Hematopoietic multipotent progenitor cell treated with erythropoietin and hydrocortisone succinate and interleukin-3 and kit ligand, for 17 days (in vitro differentiated cells): ENCODE measurements at places on chromosomes 16 and 17.

DNA sequence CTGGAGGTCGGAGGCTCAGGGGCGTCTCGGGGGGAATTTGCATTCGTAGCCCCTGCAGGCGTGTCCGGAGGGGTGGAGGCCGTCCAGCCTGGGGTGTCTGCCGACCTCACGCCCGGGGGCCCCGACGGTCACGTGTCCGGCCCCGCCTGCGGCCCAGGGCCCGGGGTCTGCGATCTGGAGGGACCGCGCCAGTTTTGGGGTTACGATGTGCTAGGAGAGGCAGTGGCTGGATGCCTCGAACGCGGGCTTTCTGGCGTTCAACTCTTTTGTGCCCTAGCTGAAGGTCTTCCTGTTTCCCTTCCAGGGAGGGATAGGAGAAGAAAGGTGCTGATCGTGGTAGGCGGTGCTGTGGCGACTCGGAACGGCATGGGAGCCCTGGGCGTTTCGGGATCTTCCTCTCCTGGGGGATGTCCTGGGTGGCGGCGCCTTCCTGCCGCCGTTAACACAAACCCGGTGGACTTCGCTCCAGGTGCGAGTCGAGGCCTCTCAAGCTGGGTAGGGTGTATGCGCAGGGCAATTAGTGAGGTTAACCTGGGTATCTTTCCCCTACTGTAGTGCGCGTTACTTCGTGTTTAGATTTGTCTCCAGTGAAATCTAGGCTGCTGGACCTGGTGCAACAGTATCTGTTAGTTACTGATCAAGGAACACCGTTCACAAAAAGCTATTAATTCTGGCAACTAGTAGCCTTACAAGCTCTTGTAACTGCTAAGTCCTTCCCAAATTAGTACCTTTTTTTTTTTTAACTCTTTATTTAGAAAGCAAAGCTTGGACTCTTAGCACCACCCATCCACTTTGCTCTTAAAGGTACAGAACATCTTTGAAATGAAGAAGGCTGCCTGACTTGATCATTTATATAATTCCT is 1.3 kb downstream of the AKAP1 start:
- DNase-seq = no peak

DNA sequence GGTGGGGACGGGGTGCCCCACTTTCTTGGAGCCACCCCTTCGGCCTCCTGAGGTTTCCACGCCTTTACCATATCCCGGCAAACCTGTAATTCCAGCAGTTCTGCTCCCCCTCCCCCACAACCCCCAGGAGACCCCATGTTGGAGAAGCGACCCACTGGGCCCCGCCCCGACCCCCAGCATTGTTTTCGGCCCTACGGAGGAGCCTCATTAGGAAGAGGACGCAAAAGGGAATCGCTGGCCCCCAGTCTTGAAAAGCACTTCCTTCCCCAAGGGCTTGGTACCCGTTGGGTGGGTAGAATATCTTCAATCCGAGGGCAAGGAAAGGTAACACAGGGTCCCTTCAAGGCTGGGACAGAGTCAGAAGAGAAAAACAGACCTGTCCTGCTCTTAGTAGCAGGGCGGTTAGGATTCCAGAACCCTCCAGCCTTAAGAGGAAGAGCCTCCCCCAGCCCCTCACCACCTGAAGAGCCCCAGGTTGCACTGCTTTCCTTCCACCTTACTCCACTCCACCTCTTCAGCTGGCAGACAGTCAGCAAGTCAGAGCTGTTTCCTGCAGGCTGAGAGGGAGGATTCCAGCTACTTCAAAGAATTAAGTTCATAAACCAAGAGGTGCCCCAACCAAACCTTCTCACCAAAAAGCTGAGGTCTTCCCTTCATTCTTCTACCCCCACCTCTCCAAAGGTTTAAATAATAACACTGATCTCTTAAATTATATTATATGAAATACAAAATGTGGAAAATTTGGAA is 803 bp upstream of the TLCD2 start:
- peak; percentile 20 for DNase-seq

- DNase-seq = peak; percentile 18
Measured at GRCh38 chr17:33038740-33039139, 47.1 kb downstream of the SPACA3 start.

DNA sequence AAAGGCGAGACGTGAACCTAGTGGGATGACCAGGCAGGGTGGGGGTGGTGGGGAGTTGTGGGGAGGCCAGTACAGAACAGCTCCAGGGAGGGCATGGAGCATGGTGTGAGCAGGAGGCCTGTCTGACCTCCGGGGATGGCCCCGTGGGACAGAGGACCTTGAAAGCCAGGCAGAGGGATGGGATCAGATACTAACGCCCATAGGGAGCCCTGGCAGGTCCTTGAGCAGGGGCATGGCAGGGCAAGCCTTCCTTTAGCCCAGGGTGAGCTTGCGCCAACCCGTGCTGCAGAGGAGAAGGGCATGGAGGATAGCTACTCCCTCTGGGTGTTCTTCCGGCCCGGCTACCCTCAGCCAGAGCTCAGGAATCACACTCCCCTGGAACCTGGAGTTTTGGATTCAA is 35.3 kb downstream of the TMEM235 start:
- DNase-seq = no peak

DNA sequence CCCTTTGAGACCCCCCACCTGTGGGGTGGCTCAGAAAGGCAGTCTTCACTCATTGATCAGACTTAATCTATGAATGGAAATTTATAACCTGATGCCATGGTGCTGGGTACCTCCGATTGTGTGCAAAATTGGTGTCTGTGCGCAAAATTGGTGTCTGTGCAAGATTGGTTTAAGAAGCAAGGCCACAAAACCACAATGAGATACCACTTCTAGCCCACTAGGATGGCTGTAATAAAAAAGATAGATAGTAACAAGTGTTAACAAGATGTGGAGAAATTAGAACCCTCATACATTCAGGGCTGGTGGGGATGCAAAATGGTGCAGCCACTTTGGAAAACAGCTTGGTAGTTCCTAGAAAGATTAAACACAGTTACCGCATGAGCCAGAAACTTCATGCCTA is 13.9 kb upstream of the CSNK2A2 start:
- no peak for DNase-seq

GRCh38 chr17:2435862-2436261 is 35.0 kb upstream of the MNT start:
- DNase-seq = no peak

- no peak for DNase-seq
Measured at GRCh38 chr16:23837553-23838308, 1.9 kb downstream of the PRKCB start.

DNA sequence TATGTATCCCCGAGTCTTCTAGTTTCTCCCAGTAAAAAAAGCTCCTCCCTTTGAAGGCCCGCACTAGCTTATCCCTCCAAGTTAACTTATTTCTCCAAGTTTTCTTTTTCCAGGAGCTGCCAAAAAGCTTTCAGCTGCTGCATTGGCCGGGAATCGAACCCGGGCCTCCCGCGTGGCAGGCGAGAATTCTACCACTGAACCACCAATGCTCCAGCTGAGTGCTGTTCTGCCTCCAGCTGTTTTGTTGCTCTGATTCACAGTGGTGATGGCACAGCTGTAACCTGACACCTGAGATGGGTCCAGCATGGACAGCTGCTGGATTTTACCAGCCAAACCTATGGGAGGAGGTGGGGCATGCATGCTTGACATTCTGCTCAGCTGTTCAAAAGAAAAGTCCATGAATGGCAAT is 22.1 kb downstream of the VAC14 start:
- no peak for DNase-seq

- peak; percentile 74 for DNase-seq
Measured at GRCh38 chr17:39174920-39175694, 9.1 kb upstream of the ARL5C start.

GRCh38 chr17:58344047-58344790 is 7.8 kb downstream of the SUPT4H1 start:
- no peak for DNase-seq

- DNase-seq = no peak
Measured at GRCh38 chr17:60128171-60128859, 21.5 kb upstream of the CA4 start.

GRCh38 chr16:11092788-11093571 is 148.6 kb downstream of the CLEC16A start:
- DNase-seq = no peak

- DNase-seq = no peak
Measured at GRCh38 chr16:11046382-11046931, 102.1 kb downstream of the CLEC16A start.

DNA sequence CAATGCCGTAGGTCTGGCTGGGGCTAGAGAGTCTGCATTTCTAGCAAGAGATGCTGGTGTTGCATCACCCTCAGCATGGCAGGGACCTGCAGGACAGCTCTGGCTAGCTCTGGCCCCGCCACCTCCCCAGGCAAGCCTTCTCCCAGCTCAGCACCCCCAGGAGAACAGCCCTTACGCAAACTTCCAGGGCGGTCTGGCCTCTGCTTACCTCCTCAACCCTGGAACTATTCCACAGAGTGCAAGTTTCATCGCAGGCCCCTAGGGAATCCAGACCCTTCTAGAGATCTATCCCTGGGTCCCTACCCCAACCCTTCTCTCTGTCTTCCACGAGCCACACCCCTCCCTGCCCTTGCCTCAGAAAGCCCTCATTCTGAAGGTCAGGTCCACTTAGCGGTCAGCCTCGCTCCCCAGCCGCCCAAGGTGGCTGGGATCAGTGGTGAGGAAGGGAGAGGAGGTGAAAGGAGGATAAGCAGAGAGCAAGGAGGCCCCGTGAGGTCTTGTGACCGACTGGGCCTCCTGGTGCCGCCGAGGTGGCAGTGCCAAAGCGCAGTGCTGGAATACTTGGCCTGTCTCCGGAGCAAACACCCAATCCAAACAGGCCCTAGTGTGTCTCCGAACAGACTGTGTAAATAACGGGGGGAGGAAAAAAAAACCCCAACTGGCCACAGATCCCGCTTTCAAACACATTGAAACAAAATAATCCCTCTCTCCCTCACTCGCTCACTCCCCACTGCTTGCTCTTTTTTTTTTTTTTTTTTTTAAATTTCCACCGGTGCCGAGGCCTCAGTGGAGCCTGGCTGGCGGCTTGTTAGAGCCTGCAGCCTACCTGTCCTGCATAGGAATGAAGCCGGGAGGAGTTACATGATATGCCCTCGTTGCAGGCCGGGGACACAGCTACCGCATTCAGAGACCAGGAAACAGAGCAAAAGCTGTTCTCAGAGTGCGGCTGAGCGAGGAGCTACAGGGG is 380.9 kb downstream of the SOX9 start:
- no peak for DNase-seq

DNA sequence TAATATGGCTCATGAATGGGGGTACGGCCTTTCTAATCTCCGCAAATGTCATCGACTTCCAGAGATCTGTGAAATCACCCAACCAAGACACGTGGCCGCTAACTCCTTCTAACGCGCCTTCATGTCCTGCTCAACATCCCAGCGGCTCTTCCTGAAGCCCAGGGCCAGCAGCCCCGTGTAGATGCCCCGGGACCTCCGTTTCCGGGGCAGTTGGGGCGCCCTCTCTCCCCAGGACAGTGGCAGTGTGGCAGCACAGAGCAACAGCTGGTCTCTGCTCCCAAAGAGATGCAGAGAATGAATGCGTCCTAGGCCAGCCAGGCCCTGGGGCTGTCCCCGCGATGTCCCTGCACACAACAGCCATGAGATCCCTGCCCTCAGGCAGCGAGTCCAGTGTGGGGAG is 153.5 kb downstream of the RBFOX3 start:
- DNase-seq = no peak

GRCh38 chr17:40070709-40071312 is 8.0 kb downstream of the THRA start:
- peak; percentile 8 for DNase-seq

DNA sequence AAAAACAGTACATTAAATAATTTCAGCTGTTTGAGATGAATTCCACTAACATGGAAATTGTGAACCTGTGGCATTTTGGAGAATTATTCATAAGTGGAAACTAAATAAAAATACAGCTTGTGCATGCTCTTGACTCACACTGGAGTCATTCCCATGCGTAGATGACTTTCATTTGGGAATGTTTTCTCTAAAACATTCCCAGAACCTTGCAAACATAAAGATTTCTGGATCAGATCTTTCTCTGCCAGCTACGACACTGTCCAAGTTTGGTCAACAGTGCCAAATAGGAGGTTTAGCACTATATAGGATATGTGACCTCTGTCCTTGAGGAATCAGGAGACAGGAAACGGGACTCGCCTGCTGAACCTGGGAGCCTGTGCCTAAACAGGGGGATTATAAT is 400.9 kb downstream of the SLC39A11 start:
- no peak for DNase-seq

DNA sequence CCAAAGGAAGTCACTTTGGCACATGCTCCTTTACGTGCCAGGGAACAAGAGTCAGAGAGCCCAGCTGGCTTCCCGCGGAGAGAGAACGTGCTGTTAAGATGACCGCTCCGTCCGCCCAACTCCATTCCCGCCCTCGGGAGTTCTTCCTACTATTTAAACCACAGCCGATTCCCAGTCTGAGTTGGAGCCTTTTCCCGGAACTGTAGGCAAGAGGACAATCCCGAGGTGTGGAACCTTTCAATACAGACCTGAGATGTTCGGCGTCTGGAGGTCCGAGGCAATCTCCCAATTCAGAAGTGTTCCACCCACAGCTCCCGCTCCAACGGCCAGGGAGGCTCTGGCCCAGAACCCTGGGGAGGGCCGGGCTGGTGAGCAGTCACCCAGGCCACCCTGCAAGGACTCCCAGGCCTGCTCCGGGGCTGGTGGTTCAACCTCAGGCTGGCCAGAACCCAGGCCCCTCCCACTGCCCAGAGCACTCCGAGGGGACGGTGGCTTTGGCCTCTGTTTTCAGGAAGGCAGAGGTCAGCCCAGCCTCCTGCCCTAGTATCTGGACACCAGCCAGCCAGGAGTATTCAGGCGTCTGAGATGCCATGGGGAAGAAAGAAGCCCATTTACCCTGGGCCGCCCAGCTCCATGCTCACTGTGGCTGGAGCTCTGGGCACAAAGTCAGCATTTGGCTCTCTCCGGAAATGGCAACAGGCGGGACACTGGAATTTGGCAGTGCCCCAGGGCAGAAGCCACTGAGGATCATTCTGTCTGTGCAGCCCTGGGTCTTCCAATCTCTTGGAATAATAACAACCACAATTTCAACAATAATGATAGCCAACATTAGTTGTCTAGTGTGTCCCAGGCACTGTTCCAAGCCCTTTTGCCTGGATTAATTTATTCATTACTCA is 21.4 kb downstream of the EMP2 start:
- no peak for DNase-seq

GRCh38 chr16:64225696-64226095 is 896.2 kb downstream of the CDH11 start:
- DNase-seq = no peak
